ENCODE measurements at places on chromosomes 3 and 15.
A peak's percentile ranks its signal among the peaks of the same experiment; 100 is the strongest.

- DNase-seq: no peak
These were observed 477.4 kb downstream of the RSL24D1 start for GRCh38 chr15:54719325-54719724.

- DNase-seq: peak; percentile 50
These were observed 111.6 kb downstream of the KBTBD8 start for GRCh38 chr3:67109651-67110204.

- DNase-seq: no peak
These were observed 480.5 kb downstream of the OTOL1 start for GRCh38 chr3:161977063-161977462.

DNA sequence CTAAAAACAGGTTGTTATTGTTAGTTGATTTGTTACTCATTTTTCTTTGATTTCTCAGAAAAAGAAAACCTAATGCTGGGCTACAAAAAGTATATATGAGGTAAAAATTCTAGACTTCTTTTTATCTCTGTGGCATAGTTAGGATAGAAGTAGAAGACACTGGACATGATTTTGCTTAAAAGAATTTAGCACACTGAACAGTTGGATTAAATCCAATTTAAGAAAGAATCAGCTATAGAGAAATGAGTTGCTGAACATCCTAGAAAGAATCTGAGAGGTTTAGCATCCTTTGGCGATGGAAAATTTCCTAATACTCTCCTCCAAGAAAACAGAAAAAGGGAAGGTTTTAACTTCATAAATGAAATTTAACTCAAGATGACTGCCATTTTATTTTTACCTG, 259.7 kb downstream of the TBL1XR1 start:
- DNase-seq: no peak

GRCh38 chr3:48696601-48697000, 10.9 kb upstream of the NCKIPSD start:
- DNase-seq: no peak

GRCh38 chr3:105970283-105970682, 101.5 kb upstream of the CBLB start:
- DNase-seq: peak; percentile 37

DNA sequence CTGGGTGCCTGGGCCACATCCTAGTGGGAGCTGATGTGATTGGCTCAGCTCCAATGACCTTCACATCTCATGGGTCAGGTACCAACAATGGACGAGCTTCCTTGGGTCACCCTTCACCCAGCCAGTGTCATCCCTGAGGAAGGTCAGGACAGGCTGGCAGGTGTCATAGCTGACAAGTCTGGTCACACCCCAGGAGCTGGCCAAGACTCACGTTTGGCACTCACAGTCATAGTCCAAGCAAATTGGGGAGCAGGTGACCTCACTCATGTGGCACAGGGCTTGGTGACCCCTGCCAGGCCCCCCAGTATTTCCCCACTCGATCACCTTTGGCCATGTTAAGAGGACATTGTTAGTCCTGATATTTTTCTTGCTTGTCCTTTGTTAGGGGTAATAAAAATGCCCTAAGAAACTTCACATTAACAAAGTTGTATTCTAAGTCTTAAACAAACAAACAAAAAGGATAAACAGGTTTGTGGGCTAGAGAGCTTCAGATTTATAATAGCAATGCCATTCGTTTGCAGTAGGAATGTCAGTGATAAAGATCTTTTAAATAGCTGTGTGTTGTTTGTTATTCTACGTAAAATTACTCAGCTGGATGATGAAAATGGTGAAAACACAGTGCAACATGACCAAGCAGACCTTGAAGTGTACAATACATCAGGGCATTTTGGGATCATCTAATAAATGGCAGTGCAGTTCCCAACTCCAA, 79.5 kb upstream of the POMGNT2 start:
- peak; percentile 19 for DNase-seq

DNA sequence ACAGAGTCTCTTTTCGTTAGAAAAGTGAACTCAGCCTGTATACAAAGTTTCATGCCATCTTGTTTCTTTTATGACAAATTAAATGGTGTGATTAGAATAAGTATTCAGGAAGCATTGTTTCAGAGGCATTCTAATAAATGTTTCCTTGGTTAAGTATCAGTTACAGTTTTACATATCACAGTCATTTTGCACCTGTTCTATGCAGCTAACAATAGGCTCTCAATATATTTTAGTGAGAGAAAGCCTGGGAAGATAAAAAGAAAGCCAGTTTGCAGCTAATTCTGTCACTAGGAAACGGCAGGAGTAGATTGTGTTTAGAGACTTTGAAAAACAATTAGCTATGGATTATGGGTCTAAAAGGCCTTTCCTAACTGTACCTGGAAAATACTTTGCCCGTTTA, 252.8 kb downstream of the ZIC1 start:
- DNase-seq: no peak
